Tongue (tissue), 3 donors: ENCODE measurements at places on chromosomes 16 and 17.

DNA sequence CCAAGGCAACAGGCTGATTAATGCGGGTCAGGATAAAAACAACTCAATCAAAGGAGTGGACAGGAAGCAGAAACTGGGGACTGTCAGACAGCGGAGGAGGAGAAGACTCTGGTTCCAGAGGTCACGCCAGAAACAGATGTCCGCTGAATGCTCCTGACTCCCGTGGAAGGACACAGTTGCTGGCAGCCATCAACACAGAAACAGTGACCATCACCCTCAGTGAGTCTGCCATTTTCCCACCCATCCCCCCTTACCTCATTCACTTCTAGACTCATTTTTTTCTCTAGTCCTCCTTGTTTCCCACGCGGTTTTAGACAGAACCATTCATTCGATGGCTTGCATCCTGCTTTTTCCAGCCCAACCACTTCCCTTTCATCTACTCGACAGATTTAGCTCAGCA lies 40.9 kb downstream of the DHRS7C start:
- no peak for DNase-seq

DNA sequence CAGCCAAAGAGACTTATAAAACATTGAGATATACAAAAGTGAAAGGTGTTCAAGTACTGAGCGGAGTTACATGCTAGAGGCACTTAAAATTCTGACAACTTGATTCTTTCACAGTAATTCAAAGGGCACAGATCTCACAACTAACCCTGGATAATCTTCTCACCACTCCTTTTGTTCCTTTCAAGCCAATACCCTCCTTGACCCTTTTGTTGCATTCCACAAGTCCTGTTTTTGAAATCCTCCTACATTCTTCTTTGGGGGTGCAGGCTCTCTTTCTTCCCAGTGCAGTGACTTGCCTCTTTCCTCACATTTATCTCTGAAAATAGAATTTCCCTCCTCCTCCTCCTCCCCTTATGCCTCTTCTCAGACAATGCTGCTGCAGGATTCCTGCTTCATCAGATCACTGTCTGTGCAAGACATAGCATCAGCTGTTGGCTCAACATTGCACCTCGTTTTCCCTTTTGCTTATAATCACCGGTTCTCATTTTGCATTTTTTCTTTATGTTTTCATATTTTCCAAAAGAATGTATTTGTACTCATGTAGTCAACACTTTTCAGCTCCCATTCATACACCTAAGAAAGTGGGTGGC lies 199.3 kb downstream of the CDH8 start:
- no peak for DNase-seq

GRCh38 chr16:66043326-66043725 lies 323.2 kb upstream of the CDH5 start:
- DNase-seq = no peak

DNA sequence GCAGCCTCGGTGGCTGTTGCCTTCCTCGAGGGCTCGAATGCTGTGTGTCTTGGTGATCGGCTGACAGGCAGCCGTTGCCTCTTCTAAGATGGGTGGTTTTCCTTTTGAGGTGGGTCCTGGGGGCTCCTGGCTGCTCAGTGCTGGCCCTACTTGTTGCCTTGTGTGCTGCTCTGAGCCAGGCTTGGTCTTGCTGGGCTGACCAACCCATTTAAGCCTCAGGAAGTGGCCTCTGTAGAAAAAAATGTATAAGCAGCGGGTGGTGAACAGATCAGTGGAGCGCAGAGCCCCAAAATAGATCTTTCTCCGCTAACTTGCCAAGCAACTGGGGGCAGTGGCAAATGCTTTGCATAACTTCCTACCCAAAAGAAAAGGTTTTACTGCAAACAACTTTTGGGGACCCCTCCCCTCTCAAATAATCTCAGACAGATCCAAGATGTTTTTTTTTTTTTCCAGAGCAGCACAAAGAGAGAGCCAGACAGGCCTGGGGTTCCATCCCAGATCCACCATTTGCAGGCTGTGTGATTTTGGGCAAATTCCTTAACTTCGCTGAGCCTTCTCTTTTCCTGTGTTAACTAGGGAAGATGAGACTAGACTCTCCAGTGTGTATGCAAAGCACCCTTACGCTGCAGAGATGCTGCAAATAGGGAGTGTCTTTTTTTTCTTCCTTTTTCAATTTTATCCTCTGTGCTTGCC lies 42.5 kb downstream of the PLCG2 start:
- DNase-seq = no peak

- DNase-seq = no peak
Measured at GRCh38 chr16:12496186-12496585, 307.5 kb downstream of the CPPED1 start.

- DNase-seq = no peak
Measured at GRCh38 chr16:88792078-88792550, 7.1 kb upstream of the PIEZO1 start.

DNA sequence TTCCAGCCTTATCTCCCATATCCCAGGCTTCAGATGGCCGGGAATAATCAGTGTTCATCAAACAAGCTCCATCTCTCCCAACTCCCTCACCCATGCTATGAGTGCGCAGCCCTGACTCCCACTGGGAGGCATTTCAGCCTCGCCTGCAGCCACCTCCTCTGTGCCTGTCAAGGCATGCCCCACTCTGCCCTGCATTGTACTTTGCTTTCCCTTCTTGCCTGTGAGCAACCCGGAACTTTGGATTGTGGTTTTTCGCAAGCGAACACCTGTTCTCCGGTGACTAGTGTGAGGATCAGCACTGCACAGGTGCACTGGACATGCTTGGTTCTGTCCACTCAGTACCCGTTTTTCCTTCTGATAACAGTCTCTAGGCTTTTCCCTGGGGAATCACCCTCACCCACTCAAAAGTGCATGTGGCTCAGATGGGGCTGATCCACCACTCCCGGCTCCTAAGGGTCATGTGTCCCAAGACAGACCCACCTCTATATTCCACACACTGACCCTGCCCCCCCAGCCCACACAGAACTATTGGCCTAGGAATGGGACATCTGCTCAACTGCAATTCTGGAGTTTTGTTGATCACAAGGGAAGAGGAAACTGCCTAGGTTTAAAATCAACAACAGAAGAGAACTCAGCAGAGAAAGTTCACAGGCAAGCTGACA lies 9.1 kb downstream of the CHST6 start:
- peak; percentile 52 for DNase-seq

GRCh38 chr17:45743626-45744326 lies 40.3 kb upstream of the CRHR1 start:
- no peak for DNase-seq

- DNase-seq = peak; percentile 71
Measured at GRCh38 chr17:385178-385835, 32.7 kb upstream of the RPH3AL start.

- no peak for DNase-seq
Measured at GRCh38 chr16:77596261-77596660, 126.1 kb upstream of the NUDT7 start.

- DNase-seq = no peak
Measured at GRCh38 chr17:56919717-56920116, 5.9 kb upstream of the TRIM25 start.

DNA sequence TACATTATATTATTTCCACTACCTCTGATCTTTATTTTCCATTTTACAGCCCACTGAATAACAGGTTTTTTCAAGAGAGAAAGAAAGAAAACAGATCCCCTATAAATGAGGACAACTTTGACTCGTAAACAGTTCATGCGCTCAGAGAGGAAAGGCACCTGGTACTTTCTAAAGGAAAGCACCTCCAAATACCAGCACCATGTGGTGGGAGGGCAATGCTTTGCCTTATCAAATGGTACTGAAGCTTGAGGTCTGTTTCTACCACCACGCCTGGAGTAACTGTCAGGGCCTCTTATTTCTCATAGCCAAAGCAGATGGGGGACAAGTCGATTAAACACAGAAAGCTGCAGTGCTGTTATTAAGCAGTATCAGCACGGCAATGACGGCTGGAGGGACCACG lies 510.3 kb upstream of the ZFHX3 start:
- no peak for DNase-seq

DNA sequence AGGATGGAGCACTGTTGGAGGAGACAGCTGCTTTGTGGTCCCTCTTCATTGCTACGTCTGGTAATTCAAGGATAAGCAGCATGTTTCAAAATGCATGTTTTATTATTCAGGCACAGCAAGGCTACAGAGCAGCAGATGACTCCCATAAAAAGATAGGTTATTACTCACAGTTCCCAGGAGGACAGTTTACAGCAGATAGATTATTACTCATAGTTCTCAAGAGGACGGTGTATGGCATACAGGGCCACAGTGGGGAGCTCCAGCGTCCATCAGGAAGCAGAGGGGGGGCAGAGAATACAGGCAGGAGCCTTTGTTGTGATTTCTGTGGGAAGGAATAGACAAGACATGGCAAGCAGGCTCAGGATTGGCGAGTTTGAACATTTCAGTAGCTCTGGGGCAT lies 72.9 kb downstream of the DNAH9 start:
- no peak for DNase-seq

GRCh38 chr17:60154616-60155426 lies 5.0 kb downstream of the CA4 start:
- peak; percentile 61 for DNase-seq

DNA sequence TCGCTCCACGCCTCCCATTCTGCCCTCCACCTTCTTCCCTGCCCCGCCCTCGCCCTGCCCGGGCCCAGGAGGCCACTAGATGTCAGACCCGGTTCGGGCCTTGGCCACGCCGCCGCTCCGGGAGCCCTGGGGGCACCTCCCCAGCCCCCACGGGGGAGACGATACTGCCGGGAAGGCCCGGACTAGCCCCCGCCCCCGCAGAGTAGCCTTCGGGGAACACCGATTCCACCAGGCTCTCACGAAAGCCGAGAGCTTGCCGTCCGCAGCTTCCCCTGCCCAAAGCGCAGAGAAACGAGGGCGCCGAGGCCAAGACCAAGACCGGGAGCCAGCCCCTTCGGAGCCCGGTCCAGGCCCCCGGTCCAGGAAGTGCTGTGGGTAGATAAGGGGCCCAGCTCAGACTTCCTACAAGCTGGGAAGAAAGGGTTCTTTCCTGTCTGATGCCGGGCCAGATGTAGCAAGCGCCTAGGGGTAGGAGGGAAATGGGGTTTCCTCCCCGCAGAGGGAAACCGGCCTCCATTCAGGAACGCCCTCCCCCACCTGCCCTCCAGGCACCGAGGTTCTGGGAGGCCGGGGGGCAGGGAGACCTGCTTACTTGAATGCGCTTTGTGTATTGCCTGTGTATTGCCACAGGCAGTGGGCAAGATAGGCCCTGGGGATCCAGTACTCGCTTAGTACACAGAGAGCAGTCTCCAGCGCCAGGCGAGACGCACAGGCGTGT lies 806 bp upstream of the CYB561 start:
- DNase-seq = peak; percentile 35

- DNase-seq = no peak
Measured at GRCh38 chr16:85027958-85028684, 526 bp downstream of the KIAA0513 start.

DNA sequence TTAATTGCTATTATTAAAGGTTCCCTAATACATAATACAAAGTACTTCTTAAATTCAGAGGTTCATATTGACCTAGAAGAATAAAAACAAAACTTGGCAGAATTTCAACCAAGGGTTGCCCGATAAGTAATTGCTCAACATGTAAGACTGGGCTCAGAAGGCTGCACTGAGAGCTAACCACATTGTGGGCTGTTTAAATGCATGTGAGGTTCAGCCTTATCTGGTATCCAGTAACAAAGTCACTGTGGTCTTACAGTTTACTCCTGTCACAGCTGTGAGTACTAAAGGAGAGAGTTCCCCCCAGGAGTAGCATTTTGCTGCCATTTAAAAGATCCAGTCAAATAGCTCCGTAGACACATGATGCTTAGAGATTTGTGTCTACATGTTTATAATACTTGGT lies 1.6 kb upstream of the DHRS11 start:
- no peak for DNase-seq

GRCh38 chr16:65658787-65659220 lies 536.9 kb upstream of the CDH11 start:
- DNase-seq = peak; percentile 89

DNA sequence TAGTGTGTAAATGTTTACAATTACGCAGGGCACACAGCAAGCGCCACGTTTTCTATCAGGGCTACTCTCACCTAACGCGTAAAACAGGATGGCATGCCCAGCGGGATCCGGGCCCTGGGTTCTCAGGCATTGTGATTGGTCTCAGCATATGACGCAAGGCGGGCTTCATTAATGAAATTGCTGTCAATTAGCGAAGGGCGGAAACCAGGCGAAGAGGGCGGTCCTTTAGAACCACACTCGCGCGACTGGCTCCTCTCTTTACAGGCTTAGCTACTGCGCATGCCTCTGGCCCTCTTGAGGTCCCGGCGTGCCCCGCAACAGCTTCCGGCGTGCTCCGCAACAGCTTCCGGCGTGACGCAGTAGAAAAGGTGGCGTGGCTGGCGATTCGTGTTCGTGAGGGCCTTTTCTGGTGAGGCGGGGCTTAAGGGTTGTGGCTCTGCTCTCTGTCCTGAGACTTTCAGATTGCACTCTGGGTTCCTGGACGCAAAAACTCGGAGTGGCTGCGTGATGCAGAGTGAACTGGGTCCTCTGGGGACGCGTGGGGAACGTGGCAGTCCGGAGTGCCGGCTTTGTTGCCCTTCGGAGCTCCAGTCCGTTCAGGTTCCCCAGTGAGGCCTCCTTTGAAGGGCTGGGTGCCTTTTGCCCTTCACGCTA lies 9.2 kb downstream of the OR2C1 start:
- DNase-seq = peak; percentile 96

DNA sequence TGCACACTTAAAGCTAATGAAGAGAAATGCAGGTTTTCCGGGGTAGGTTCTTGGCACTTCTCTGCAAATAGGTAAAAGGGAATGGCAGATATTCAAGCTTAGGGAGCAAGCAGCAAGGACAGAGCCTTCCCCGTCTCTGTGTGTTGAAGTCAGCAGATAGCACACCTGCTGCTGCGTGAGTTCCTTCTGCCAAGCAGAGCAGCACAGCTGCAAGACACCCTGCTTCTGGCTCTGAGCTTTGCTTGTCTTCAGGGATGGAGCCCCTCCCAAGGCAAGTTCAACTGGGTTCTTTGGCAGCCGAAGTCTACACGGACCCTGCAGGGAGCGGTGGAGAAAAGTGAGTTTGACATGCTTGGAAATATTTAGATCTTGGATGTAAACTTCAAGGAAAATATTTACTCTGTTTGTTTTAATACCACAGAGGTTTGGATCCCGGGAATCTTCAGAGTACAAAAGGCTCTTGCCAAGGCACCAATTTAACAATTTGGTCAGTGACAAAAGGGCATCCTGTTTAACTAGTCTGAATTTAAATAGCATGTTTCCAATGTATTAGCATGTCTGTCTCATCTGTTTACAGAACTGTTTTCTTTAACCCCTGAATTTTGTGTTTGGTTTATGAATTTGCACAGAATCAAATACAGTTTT lies 113.4 kb upstream of the KCNJ16 start:
- peak; percentile 95 for DNase-seq

- DNase-seq = peak; percentile 57
Measured at GRCh38 chr16:56451753-56452689, 667 bp downstream of the OGFOD1 start.

- no peak for DNase-seq
Measured at GRCh38 chr16:52052818-52053217, 494.1 kb downstream of the TOX3 start.

- no peak for DNase-seq
Measured at GRCh38 chr16:67658849-67659674, 998 bp downstream of the ACD start.

GRCh38 chr17:4891411-4892410 lies 7.6 kb upstream of the C17orf107 start:
- DNase-seq = no peak
